ENCODE measurements at places on chromosomes 12 and 14.

GRCh38 chr12:20492251-20492760 is 124.0 kb downstream of the PDE3A start:
- DNase-seq = no peak

GRCh38 chr12:130474599-130475269 is 137.0 kb downstream of the PIWIL1 start:
- DNase-seq = no peak

- no peak for DNase-seq
Measured at GRCh38 chr14:101711041-101711856, 50.3 kb upstream of the PPP2R5C start.

DNA sequence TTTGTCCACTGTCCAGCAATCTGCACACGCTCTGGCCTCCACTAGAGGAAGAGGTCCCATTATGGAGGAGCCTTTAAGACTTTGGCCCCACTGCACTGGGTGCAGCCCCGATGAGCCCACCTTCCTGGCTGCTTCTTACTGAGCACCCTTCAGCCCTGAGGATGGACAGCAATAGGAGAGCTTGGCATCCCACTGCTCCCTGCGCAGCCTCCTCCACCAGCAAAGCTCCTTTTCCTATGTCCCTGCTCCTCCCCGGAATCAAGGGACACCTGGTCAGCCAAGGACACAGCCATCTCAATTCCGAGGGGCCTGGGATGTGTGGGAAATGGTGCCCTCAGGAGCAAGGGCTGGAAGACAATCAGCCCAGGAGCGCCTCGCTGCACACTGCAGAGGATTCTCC is 94.7 kb downstream of the GCH1 start:
- no peak for DNase-seq

GRCh38 chr12:127343940-127344339 is 923.0 kb upstream of the TMEM132C start:
- no peak for DNase-seq

GRCh38 chr14:49485290-49485689 is 100.9 kb downstream of the RPS29 start:
- DNase-seq = no peak

- no peak for DNase-seq
Measured at GRCh38 chr14:104774453-104775072, 21.0 kb downstream of the AKT1 start.

DNA sequence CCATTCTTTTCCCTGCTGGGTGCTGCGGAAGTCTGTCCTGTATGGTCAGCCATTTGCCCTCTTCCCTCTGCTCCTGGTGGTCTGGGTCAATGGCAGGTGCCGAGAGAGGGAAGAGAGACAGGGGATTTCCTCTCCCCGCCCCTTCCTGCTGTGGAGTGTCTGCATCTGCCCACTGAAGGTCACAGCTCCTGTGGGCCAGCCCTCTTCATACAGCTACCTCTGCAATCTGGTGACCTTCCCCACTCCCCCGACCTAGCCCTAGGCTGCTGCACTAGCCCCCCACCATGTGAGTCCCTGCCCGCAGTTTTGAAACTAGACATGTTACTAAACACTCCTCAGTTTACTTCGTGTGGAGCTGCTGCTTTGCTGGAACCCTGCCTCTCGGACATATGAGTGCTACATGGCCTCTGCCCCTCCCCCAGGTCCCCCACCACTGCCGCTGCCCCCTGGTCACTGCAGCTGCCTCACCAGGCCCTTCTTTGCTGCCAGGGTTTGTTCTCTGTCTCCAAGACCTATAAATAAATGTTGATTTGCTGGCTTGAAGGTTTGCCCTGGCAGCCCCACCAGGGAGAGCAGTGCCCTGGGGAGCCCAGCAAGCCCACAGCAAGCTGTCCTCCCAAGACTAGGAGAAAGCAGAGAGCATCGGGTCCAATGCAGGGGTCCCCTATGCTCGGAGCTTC is 102.9 kb downstream of the DPF3 start:
- DNase-seq = no peak

DNA sequence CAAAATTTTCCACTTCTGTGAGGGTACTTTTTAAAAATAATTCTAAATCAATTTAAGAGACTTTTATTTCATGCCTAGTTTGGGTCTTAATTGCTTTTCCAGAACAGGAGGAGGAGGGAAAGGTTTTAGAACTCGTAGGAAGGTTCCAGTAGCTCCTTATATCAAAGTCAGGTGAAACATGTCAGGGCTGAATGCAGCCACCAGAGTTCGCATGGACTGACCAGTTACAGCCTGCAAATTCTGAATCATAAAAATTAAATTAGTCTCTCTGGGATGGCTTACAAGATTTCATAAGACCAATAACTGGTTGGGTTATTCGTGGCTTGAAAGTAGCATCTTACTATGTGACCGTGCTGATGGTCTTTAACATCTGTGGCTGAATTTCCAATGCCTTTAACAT is 397 bp downstream of the BDKRB1 start:
- no peak for DNase-seq

GRCh38 chr14:71448431-71449315 is 483.6 kb upstream of the RGS6 start:
- DNase-seq = no peak

DNA sequence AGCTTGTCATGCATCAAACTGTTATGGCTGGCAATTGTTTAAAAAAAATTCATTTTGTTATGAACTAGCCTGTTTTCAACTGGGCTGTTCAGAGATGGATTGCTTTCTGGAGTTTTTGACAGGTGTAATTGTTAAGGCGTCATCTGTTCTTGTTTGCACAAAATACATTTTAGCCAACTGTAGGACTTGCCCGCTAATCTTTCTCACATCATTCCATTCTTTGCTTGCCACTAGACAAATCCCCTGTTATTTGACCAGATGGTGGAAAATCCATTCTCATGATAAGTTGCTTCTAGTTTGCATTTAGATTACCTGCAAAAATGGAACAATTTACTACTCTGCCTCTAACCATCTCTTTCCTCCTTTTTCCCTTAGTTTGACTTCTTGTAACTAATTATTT is 114.3 kb downstream of the NPAS3 start:
- no peak for DNase-seq

- no peak for DNase-seq
Measured at GRCh38 chr12:21372602-21373001, at the start of gene IAPP. Gene IAPP, plus strand, starts transcription at chr12:21372902. Its CDS starts 450 bp downstream, at chr12:21373352.

GRCh38 chr14:22338917-22339715 is 249.9 kb downstream of the DAD1 start:
- no peak for DNase-seq

- DNase-seq = no peak
Measured at GRCh38 chr14:74611650-74612349, at the start of gene LTBP2. Gene LTBP2, minus strand, starts transcription at chr14:74612237. Its CDS starts 293 bp downstream, at chr14:74611944.

- no peak for DNase-seq
Measured at GRCh38 chr12:131089531-131090273, 136.0 kb downstream of the ADGRD1 start.

DNA sequence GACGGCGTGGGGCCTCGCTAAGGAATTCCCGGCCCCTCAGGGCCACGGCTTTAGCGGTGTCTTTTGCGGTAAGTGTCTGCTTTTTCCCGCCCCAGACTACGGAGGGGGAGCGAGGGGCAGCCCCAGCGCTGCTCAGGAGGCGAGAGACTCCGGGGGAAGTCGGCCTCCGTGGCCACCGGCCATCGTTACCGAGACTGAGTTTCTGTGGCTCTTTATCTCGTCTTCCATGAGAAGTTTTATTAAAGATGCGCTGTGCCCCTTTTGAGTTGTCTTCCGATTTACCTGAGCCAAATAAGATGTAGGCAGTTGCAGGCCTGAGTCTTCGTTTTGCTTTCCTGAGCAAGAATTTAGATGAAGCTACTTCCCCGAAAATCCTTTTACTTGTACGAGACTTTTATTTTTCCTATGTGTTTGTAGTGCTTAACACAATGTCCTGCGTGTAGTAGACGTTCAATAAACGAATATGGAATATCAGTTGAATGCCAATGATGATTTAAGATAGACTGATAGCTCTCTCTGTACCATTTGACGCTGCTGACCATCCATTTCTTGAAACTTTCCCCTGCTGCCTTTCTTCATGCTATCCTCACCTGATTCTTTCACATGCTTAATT is 462 bp downstream of the SRP54 start:
- DNase-seq = no peak

GRCh38 chr12:81797100-81797499 is 38.0 kb upstream of the PPFIA2 start:
- no peak for DNase-seq

DNA sequence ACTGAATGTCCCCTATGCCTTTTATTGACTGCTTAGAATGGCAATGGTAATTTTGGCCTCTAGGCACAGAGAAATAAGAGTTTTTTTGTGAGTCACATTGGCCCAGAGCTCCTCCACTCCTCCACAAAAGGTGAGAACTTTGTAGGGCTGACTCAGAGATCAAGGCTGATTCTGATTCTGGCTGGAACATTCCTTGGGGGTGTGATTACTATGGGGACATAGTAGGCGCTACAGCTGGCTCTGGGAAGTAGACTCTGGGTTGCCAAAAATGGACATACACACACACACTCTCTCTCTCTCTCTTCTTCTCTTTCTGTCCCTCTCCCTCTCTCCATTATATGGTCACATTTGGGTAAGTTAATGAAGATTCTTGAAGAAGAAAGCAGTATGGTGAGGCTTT is 174.6 kb upstream of the DDHD1 start:
- no peak for DNase-seq

- DNase-seq = no peak
Measured at GRCh38 chr14:63564318-63564717, 21.1 kb upstream of the PPP2R5E start.

DNA sequence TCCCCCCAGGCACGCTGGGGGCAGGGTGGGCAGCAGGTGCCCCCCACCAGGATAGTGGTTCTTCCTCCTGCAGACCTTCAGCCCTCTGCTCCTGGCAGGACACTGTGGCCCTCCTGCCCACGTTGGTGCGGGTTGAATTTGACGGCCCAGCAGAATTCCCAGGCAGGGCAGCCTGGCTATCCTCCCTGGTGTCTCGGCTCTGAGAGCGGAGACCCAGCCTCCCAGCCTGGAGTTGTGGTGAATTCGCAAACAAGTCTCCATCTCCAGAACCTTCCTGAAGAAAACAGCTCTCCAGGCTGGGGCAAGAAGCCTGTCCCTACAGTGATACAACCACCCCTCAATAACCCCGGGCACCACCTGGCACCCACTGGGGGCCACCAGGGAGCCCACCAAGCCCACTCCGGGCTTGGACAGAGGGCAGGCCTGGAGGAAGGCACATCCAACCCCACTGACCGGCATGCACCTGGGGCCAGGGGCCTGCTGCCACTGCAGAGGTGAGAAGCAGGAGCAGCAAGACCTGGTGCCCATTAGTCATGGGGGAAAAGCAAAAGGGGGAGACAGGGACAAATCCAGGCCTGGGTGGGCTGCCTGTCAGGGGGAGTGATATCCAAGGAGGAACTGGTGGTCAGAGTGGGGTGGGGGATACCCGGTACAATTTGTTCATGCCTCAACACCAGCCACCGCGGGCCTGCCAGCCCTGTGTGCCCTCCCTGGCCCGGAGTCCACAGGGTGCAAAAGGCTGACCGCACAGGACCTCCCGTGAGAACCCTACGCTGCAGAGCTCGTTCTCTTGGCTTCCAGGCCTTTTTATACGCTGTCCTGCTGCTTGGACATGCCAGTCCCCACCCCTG is 3.6 kb downstream of the ANKRD9 start:
- no peak for DNase-seq

- DNase-seq = no peak
Measured at GRCh38 chr12:104340925-104341611, 37.5 kb downstream of the EID3 start.

- no peak for DNase-seq
Measured at GRCh38 chr12:118120579-118121363, 15.2 kb upstream of the PEBP1 start.

DNA sequence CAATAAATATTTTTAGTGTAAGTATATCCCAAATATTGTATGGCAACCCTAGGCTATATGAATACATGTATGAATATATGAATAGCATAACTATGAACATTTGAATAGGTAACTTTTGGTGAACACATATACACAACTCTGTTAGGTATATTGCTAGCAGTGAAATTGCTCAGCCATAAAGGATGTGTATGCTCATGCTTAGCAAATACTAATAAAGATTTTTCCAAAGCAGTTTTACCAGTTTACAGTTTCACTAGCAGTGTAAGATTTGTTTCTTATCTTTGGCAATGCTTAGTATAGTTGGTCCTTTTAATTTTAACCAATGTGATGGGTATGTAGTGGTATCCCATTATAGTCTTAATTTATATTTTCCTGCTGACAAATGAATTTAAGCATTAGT is 5.3 kb upstream of the DAAM1 start:
- no peak for DNase-seq

DNA sequence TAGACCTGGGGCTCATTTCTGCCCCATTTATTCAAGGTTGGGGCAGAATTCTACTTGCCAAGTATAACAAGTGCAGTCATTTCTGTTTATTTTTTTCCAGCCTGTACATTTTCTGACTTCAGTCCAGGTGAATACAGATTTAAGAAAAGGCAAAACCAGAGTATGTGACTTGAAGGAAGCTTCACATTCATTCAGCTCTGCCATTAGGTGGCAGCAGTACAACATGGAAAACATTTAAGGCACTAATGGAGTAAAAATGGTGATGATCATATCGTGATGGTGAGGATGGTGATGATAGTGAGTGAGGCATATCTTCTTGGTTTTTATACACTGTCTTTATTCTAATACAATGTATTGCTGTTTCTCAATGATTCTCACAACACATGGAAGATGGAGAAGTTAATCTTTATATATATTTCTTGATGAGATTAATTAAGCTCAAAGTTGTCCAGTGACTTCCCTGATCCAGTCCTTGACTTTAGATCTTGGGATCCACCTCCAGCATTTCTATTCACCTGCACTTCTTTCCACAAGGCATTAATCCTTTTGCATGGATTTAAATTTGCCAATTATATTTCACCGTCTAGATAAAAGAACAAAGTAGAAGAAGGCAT is 176.7 kb upstream of the SEL1L start:
- no peak for DNase-seq

DNA sequence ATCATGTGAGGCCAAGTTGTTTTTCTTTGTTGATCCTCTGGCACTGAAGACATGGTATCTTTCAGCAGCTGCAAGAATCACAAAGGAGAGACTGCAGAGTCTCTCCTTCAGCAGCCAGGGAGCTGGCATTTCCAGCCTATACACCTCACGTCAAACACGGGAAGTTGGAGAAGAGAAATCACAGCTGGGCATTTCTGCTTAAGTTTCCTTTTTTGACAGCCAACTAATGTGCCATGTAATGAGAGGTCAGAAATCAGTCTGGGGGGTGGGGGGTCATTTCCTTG is 28.3 kb downstream of the PHLDA1 start:
- no peak for DNase-seq

DNA sequence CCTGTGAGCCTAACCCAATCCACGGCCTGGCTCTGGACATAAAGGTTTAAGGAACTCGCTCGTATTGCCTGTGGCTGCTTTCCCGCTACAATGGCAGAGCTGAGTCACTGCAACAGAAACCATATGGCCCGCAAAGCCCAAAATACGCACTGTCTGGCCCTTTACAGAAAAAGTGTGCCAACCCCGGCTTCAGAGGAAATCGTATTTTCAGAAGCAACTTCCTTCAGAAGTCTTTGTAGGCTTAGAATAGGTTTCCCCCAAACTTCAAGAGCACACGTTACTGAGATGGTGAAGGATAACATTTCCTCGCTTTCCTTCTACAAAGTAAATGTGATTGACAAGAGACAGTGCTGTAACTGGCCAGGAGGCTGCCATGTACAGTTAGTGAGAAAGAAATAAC is 34.8 kb upstream of the TESC start:
- no peak for DNase-seq
